Stimulated activated naive CD4-positive, alpha-beta T cell treated with Interleukin-2 at 50 U/mL for 16 hours (primary cell): ENCODE measurements at places on chromosomes 5 and 9.

GRCh38 chr9:93818237-93818636, 136.9 kb downstream of the BARX1 start:
- DNase-seq: no peak

GRCh38 chr5:169875091-169875728, 105.1 kb downstream of the INSYN2B start:
- DNase-seq: no peak

GRCh38 chr5:139743001-139743771, 52.4 kb upstream of the PSD2 start:
- no peak for DNase-seq

- no peak for DNase-seq
These were observed 47.2 kb upstream of the COX7C start for GRCh38 chr5:86570427-86571083.

DNA sequence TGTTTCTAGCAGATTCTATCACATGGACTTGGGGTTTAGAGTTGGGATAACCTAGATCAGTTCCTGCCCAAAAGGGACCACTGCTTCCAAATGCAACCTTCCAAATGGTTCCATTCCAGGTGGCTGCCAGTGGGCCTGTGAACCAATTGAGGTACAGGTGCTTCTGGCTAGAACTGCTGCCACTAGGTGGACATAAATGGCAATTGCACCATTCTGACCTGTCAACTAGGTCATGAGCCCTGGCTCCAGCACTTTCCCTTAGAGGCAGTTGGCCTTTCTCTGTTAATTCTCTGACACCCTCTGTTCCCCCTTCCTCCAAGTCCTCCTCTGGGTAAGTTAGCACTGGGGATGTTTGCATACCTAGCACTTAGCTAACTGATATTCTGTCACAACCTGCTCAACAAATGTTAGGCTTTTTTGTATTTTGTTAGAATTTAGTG, 16.6 kb upstream of the HEMGN start:
- peak; percentile 27 for DNase-seq

DNA sequence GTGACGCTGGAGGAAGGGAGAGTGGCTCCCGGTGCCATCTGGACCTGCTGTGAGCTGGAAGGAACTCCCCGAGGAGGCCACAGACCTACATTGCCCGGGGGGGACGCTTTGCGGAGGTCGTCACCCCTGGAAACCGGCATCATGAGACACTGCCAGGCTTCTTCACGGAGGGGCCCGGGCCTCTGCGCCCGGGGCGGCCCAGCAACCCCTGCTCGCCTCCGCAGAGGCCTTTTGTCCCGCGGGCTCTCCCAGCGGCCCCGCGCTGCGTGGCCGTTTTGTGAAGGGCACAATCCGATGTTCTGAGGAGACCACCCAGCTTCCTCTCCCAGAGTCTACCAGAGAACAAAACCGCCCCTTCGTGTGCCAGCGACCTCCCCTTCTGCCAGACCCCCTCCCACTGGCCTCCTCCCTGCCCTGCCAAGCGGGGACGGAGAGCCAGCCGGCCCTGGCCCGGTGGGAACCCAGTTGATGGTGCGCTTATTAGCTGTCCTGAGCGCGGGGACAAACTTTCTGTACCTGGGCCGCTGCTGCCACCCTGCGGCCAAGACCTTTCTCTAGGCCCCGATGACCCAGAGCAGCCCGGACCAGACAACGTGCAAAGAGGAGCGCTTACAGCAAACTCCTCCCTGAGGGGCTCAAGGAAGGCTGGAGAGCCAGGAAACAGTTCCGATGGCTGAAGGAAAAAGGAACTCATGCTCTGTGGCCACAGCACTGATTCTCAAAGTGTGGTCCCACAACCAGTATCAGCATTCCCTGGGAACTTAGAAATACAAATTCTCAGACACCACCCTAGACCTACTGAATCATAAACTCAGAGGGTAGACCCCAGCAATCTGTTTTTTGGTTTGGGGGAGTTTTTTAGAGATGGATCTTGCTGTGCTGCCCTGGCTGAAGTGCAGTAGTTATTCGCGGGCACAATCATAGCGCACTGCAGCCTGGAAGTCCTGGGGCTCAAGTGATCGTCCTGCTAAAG, 86.7 kb downstream of the SLC1A3 start:
- DNase-seq: peak; percentile 2

GRCh38 chr5:76257897-76258296, 145.2 kb upstream of the IQGAP2 start:
- no peak for DNase-seq

DNA sequence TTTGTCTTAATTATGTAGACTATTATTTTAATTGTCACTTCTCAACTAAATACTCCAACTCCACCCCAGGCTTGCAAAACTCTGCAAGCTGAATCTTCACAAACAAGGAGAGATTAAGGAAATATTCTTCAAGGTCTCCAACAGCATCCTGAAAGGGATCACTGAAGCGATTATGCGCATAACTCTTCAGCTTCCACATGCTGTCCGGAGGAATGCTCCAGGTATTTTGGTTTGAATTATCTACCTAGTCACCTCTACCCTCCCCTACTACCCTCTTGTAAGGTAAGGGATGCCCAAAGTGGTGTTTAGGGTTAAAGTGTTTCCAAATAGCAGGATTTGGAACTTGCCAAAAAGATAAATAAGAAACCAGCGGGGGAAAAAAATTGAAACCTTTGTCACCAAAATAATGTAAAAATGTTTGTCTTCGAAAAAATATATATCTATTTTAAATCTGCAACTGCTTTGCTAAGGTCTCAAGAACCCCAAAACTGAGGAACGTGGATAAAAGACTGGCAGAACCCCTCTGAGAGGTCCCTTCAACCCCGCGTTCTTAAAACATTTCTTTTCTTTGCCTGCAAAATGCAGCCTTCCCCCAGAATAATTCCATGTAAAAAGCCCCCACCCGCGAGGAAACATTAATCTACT, 11.6 kb downstream of the PTCH1 start:
- no peak for DNase-seq

- DNase-seq: no peak
These were observed 103.8 kb downstream of the DRD1 start for GRCh38 chr5:175340180-175340579.

- no peak for DNase-seq
These were observed 320.4 kb upstream of the KLF4 start for GRCh38 chr9:107809871-107810460.

GRCh38 chr5:91535499-91535898, 152.4 kb upstream of the ARRDC3 start:
- DNase-seq: no peak

DNA sequence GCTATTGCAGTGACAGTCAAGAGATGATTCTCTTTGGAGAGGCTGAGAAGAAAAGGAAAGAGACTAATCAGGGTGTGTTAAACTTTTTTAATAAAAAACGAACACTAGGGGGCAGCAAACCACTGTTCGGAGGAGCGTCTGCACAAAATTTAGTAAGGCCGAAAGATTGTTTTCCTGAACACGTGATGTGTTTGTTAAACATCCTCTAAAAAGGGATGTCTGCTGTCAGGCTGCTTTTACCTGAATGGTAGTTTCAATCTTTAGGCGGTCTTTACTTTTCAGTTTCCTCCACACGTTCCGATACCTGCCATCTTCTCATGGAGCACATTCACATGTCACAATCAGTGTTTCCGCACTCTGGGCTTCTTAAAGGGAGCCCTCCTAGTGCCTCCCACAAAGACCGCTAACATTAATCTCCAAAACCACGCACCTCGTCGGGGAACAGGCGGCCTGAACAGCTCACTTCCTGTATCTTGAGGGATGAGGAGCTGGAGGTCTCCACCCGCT, 125.2 kb downstream of the GPBP1 start:
- peak; percentile 47 for DNase-seq

DNA sequence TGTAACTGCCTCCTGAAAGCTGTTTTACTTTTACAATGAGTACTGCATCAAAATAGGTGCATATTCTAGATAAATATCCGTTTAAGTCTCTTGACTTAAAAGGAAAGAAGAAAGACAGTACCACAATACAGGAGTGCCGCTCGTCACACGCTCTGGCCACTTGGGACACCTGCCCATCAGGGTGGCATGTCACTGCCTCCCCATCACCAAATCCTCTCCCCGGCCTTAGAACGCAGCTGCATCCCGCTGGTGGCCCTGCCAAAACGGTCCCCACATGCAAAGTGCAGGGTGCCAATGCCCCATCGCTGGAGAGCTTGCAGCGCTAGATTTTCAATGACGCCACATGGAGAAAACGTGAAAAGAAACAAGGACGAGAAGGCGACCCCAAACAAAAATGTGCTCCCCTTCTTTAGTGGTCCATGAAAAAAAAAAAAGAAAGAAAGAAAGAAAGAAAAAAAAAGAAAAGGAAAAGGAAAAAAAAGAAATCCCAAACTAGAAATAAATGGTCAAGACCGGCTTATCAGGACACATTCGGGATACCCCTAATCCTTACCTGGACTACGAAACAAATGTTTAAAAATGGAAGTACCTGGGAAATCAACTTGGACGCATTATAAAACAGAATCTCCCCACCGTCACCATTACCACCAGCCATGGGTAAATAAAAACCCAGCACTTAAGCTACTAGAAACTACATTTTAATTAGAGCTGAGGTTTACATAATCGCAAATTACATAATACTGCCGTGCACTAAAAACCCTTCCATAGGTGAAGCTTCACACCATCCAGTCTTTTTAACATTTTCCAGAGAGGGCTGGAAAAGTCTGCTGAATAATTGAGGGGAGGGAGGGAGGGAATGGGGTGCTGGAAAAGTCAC, 1.0 kb downstream of the ANKH start:
- peak; percentile 75 for DNase-seq

- DNase-seq: no peak
These were observed 98.8 kb downstream of the LHX2 start for GRCh38 chr9:124110307-124110915.

DNA sequence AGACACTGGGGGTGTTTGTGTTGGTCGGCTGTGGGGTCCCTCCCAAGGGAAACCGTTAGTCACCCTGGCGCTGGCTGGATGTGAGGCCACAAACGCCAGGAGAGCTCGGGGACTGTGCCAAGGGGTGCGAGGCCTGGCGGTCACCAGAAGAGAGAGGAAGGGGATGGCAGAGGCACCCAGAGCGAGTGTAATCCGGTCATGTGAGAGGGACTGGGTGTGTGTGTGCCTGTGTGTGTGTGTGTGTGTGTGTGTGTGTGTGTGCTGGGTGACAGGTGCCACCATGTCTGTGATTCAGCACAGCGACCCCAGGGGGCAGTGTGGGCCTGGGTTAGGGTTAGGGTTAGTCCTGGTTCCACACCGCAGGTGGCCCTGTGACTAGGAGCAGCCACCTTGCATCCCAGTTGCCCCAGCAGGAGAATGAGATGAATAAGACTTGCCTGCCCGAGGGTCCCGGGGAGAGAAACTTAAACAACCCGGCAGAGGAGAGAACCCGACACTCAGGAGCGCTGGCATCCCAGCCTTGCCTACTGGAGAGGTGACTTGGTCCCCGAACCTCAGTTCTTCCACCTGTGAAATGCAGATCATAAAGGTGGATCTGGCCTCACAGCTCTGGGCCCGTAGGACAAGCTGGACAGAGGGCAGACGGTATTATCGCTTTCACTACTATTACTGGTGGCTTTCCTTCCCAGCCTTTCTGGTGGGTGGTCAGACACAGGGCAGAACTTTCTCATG, 1.4 kb upstream of the ADAMTSL2 start:
- peak; percentile 8 for DNase-seq

- DNase-seq: no peak
These were observed 161.3 kb downstream of the ZNF608 start for GRCh38 chr5:124584991-124585715.

GRCh38 chr5:39892708-39893107, 467.9 kb upstream of the DAB2 start:
- no peak for DNase-seq

- no peak for DNase-seq
These were observed 163.0 kb upstream of the CCDC152 start for GRCh38 chr5:42593591-42593990.

DNA sequence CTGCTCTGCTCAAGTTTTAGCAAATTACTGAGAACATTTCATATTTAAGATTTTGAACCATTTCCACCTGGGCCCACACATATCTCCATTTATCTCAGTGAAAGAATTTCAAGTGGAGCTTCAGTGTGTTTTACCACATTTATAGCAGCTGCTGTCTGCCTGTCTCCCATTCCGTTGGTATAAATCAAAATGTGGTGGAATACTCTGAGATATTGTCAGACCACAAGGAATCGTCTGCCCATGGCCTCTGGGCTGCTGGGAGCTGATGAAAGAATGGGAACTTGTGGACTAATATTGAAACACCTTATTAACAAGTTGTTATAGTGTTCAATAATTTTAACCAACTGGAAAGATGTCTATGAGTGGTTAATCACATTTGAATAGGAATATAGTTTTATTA, 33.3 kb downstream of the MAST4 start:
- no peak for DNase-seq

DNA sequence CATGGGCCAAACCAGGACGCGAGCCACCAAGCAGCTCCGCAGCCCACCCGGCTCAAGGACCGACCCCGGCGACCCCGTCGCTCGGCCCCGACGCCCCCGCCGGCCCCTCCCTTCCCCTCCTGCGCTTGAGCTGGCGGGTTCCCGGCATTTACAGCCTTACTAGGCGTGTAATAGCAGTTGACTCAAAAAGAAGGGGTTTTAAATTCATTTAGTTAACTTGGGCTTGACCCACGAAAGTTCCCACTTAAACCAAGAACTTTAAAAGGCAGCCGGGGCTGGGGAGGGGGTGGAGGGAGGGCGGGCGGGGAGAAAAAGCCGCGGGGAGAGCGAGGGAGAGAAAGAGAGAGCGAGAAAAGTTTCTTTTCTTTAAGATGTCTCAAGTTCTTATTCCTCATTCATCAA, 636 bp downstream of the PRDM12 start:
- DNase-seq: no peak

GRCh38 chr5:160324886-160325285, 12.5 kb upstream of the CCNJL start:
- no peak for DNase-seq

DNA sequence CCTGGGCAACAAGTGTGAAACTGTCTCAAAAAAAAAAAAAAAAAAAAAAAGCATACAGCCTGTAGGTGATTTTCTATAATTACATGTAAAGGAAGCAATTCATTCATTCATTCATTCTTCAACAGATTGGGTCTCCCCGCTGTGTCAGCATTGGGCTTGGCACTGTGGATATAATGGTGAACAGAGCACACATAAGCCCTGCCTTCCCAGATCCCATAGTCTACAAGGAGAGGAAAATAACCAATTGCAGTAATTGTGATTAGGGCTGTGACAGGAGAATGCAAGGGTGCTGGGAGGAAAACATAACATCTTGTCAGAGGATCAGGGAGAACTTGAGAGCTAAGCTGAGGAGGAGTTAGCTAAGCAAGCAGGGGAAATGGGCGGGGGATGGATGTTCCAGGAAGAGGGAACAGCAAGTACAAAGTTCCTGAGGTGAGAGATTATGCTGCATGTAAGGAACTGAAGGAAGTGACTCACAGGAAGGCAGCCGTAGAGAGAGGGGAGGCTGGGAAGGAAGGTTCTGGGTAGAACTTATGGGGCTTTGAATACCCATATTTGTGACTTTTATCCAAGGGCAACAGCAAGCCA, 24.0 kb upstream of the KLF9 start:
- DNase-seq: no peak

- DNase-seq: no peak
These were observed 382.0 kb downstream of the CDH12 start for GRCh38 chr5:22471154-22471553.

GRCh38 chr9:99699396-99699795, 122.3 kb upstream of the NR4A3 start:
- DNase-seq: no peak
